ENCODE measurements at places on chromosomes 6 and 20. TPM values are rescaled to one million over a fixed set of nuclear protein-coding genes. Genes with fewer than 3 reads are reported as not detected.

- H3K36me3 ChIP-seq: peaks cover 7% of the 10 kb centered on the region
- H3K27me3 ChIP-seq: no peaks in the 10 kb centered on the region
- peak; percentile 74 for DNase-seq
- peaks cover 39% of the 10 kb centered on the region for H3K4me1 ChIP-seq
Measured at GRCh38 chr6:2764610-2765165, 505 bp upstream of the WRNIP1 start.

- no peak overlapping the region for H3K4me3 ChIP-seq
- no peaks in the 10 kb centered on the region for H3K36me3 ChIP-seq
- DNase-seq: no peak
- H3K27me3 ChIP-seq: no peaks in the 10 kb centered on the region
Measured at GRCh38 chr6:102986086-102986485, 1592.6 kb downstream of the GRIK2 start.

LTB gene
- total RNA-seq: 161 TPM

- no peak overlapping the region for H3K4me3 ChIP-seq
- H3K36me3 ChIP-seq: no peaks in the 10 kb centered on the region
- no peak overlapping the region for H3K27ac ChIP-seq
- DNase-seq: no peak
Measured at GRCh38 chr20:16174311-16174710, 398.9 kb downstream of the KIF16B start.

GRCh38 chr20:3758566-3758965 lies 9.0 kb downstream of the ADISSP start:
- peaks cover 13% of the 10 kb centered on the region for H3K36me3 ChIP-seq
- H3K4me1 ChIP-seq: no peaks in the 10 kb centered on the region
- H3K4me3 ChIP-seq: no peak overlapping the region
- DNase-seq: no peak
- no peaks in the 10 kb centered on the region for H3K27me3 ChIP-seq

- no peak overlapping the region for H3K4me3 ChIP-seq
- no peak for DNase-seq
- H3K36me3 ChIP-seq: no peaks in the 10 kb centered on the region
- H3K27ac ChIP-seq: no peak overlapping the region
- H3K4me1 ChIP-seq: no peaks in the 10 kb centered on the region
Measured at GRCh38 chr6:164108092-164108491, 693.6 kb downstream of the QKI start.

DNA sequence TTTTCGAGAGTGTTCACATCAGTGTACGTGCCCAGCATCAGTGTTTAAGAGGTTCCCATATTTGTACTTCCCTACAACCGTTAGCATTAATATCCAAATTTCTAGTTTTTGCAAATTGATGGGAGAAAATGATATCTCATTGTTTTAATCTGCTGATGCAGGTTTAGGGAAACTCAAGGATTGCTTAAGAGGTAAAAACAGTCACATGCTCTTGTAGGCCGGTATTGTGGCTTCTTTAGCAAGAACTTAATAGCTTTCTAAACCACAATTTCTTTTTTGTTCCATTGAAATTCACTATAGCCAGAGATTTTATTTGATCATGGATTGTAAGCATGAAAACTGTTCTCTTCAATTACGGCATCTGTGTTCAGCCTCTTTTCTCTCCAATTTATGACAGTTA lies 29.5 kb downstream of the BEND6 start:
- no peak for DNase-seq
- H3K36me3 ChIP-seq: no peaks in the 10 kb centered on the region
- H3K4me1 ChIP-seq: no peaks in the 10 kb centered on the region
- no peak overlapping the region for H3K4me3 ChIP-seq

DNA sequence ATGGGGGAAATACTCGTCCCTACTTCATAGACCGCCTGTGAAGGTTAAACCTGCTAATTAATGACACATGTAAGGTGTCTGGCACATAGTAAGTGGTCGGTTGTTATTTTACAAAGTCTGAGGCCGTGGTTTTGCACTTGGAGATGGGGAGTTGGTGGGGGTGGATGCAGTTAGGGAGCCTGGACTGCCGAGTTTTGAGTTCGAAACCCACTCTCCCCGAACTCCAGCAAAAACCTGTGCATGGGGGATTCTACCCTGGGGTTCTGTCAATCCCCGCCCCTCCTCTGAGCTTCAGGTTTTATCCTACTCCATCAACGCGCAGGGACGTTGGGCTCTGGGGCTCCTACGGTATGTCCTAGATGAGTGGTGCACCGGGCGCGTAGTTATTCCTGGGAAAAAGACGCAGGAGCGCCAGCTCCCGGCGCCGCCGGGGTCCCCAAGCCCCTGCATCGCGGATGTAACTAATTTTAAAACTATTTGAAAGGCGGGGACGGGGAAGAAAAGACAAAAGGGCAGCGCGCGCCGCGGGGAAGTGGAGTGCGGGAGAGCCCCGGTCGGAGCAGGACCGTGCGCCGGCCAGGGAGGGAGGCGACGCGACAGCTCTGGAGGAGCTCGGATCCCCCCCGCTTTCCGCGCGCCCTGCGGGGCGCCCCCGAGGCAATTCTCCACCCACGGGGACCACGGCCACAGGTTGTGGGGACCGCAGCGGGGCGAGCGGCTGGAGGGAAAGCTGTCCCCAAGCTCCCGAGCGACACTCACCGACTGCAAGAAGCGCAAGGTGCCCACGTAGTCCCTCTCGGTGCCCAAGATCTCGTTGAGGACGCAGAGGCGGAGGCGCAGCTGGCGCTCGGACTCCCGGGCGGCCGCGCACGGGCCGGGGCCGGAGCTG lies 672 bp downstream of the PREX1 start:
- peaks cover 41% of the 10 kb centered on the region for H3K4me1 ChIP-seq
- H3K27me3 ChIP-seq: no peaks in the 10 kb centered on the region
- peak; percentile 52 for DNase-seq
- peak overlapping the region; percentile 98 for H3K27ac ChIP-seq
- H3K4me3 ChIP-seq: peak overlapping the region; percentile 87

GRCh38 chr6:47288267-47289090 lies 21.2 kb downstream of the TNFRSF21 start:
- no peaks in the 10 kb centered on the region for H3K36me3 ChIP-seq
- no peaks in the 10 kb centered on the region for H3K27me3 ChIP-seq
- DNase-seq: no peak
- H3K4me1 ChIP-seq: no peaks in the 10 kb centered on the region
- H3K27ac ChIP-seq: no peak overlapping the region
- H3K4me3 ChIP-seq: no peak overlapping the region

Measured in activated CD4-positive, alpha-beta memory T cell treated with anti-CD3 and anti-CD28 coated beads for 36 hours (primary cell).